ENCODE measurements at places on chromosomes 12 and 14.

DNA sequence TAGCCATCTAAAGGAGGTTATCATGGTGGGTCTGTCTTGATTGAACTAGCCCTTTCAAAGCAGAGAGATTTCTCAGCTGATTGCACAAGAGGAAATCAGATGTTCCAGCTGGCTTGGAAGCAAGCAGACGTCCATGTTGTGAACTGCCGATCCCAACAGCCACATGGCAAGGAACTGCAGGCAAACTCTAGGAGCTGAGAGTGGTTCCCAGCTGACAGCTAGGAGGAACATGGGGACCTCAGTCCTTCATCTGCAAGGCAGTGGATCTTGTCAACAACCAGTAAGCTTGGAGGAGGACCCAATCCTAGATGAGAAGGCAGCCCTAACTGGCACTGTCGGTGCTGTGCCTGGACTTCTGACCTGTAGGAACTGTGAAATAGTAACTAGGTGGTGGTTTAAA, 7.7 kb downstream of the ACVR1B start:
- no peak for DNase-seq

DNA sequence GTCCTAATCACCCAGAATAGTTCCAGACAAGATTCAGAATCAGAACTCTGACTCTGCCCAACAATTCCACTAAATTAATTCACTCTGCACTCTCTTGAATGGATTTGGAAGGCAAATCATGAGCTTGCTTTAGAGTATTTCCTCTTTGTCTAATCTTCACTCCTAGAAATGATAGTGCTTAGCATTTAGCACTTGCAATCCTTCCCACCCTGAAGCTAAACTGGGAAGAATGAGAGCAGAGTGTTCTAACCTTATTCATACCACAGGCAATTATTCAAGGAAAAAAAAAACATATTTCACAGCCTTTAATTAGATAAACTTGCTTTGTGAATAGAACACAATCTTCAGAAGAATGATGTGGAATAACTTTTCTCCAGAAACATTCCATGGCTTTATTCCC, 264.6 kb downstream of the PAWR start:
- no peak for DNase-seq

DNA sequence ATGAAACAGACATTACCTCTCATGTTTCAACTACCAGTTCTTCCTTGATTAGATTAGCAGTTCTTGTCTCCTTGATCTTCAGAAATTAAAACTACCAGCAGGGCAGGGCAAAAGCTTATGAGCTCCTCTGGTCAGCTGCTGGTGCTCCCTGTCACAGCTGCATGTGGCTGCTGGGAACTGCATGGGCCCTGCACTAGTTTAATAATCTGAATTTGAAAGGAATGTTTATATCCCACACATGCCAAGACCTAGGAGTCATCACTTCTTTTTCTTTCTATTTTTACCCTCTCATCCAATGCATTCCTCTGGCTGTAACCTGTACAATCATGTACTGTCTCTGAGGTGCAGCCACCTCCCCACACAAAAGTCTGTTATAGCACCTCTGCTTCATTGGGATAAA, 73.9 kb downstream of the ARMH4 start:
- no peak for DNase-seq

DNA sequence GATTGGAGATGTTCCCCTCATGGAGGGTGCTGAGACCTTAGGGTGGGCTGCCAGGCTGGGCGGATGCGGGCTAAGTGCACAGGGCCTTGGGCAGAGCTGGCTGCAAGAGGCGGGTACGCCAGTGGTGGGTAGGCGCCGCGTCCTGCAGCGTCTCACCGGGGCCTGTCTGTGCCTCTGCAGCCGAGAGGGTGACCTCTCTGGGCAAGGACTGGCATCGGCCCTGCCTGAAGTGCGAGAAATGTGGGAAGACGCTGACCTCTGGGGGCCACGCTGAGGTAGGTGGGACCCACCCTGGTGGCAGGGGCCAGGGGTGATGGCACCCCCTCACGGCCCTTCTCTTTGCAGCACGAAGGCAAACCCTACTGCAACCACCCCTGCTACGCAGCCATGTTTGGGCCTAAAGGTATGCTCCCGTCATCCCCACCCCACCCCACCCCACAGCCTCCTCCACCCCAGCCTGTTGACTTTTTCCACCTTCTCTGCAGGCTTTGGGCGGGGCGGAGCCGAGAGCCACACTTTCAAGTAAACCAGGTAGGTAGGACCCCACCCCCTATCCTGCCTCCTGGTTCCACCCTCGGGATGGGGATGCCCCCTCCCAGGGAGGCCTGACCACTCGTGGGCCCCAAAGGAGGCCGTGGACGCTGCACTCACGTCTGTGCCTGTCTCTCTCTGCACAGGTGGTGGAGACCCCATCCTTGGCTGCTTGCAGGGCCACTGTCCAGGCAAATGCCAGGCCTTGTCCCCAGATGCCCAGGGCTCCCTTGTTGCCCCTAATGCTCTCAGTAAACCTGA, 1.5 kb downstream of the CRIP1 start:
- peak; percentile 54 for DNase-seq

DNA sequence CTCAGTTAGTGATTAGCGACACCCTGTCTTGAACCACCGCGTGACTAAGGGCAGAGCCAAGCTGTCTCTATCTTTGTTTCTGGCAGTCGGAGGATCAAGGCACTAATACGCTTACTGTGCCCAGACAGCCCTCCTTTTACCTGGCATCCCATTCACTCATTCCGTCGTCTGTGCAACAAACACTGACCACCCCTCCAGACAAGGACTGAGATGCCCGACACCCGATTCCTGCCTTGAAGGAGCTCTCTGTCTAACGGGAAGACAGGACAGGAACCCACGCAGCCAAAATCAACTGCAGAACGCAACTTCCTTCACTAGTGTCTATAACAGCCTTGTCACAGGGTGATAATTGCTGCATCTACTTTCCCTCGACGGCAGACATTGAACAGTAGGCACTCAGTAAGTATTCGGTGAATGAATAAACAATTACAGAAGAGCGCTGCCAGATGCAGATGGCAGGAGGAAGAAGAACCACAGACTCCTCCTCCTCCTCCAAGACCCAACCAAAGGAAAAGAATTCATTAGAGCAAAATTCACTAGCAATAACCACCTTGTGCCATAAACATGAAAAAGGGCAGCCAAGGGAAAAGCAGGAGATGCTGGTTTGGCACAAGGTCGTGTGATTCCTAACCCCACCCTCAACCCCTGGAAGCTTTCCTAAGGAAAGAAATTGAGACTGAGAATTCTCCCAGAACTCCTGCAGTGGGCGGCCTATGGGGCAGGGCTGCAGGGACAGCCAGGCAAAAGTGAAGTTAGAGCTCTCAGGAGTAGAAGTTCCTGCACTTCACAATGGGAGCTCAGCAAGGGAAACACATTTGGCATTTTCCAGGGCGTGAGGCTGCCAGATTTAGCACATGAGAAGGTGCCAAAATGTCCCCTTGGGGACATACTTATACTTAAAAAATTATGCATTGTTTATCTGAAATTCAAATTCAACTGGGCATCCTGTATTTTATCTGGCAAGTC, 186.6 kb upstream of the DIO3 start:
- DNase-seq, result no peak

DNA sequence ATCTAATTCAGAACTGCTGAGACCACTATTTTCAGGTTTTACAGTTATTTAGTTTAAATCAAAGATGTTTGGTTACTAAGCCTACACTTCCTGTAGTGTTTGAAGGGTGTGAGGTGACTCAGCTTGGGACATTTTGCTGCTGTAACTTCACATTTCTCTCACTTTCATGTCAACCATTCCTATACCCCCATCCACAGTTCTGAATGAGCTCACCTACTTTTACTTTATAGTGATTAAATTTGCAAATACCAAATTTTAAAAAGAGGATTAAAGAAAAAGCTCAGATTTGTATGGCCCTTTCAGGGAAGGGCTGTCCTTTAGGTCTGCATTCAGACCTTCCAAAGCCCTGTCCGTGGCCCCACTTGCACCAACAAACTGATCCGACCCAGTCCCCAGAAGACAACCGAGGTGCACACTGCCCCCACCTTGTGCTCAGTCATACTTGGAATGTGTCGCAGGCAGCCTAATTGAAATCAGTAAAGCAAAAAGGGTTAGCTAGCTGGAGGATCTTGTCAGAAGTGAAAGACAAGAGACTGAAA, 174.4 kb downstream of the MON2 start:
- DNase-seq, result peak; percentile 68

DNA sequence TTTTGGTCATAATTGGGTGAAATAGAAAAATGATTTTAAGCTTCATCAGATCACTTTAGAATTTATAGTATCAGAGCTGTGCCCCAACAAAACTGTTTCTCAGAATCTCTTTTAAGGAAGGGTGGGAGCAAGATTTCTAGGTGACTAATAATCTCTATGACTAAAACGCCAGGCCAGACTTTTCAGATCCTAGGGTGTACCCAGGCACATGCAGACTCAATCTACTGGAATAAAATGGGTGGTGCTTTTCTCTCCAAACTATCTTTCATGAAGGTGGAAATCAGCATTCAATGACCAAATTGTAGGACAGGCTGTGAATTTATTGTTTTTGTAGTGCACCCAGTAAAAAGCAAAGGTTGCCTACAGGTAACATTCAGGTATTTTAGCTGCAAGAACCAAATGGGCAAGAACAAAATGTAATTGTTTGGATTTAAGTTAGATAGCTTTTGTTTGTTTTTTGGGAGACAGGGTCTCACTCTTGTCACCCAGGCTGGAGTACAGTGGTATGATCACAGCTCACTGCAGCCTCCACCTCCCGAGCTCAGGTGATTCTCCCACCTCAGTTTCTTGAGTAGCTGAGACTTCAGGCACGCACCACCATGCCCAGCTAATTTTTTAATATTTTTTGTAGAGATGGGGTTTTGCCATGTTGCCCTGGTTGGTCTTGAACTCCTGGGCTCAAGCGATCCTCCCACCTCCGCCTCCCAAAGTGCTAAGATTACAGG, 49.5 kb downstream of the PPP2R5C start:
- DNase-seq, result peak; percentile 25

DNA sequence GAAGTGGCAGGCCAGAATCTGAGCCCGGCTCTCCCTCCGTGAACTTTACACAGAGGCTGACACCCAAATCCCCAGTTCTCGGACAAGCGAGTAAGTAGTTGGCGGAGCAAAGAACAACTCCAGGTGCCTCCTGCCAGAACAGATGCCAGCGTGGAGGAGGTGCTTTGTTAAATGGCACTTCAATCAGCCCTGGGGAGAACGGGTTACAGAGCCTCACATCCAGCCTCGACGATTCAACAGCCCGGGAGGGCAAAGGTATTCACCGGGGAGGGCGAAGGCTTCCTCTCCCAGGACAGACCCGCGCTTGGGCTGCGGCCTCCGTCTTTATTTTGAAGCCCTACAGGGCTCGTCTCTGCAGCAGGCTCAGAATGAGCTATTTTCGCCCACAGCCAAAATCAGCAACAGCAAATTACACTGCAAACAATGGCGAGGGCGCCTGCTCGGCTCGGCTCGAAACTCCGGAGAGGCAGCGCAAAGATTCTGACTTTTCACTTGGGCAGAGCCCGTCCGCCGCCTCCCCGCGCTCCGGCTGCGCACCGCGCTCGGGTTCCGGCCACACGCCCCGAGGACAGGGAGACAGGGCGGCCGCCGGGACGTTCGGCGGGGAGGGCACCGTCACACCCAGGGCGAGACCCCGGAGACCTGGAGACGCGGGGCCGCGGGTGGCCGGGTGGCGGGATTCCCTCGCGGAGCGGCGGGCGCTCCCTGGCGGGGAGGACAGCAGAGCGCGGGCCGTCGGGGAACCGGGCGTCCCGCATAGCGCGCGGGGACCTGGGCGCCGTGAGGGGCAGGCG, 811 bp downstream of the TMCC3 start:
- peak; percentile 46 for DNase-seq

DNA sequence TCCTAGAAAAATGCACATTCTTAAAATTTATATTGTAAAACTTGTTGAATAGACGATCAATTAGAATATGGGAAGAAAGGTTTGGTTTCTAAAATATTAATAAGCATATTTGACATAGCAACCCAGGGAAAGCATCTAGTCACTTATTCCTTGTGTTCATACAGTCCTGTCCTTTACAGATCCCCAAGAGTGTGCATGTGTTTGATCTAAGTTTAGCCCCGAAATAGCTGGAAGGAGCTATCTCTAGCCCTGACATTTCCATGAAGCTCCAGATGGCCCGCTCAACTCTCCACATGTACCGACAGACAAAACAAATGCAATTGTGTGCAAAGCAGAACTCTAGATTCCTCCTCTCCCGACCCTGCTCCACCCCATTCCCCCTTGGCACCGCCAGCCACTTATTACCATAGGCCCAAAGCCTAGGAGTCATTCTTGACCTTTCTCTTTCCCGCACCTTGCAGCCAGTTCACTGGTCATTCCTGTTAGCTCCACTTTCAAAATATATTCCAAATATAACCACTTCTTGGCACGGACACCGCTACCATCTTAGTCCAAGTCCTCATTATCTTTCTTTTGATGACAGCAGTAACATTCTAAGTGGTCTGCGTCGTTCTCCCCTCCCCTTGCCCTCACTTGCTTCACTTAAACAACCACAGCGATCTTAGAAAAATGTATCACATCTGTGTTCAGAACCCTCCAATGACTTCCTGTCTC, 45.4 kb upstream of the GZMB start:
- DNase-seq, result no peak

DNA sequence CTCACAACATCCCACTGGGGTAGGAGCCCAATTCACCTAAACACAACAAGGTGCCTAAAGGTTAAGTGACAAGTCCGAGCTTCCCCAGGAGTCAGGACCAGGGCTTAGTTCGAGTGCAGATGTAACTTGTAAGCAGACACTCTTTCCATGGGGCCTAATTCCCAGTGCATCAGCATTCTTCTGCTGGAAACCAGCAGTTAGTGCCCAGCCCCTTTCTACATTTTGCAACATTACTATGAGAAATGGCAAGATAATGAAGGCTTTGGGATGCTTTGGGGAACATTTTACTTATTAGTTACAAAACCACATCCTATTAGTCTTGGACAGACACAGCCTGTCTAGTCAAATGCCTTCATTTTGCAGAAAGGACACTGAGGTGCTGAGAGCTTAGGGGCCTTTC, 179.8 kb downstream of the CALM1 start:
- DNase-seq, result no peak

DNA sequence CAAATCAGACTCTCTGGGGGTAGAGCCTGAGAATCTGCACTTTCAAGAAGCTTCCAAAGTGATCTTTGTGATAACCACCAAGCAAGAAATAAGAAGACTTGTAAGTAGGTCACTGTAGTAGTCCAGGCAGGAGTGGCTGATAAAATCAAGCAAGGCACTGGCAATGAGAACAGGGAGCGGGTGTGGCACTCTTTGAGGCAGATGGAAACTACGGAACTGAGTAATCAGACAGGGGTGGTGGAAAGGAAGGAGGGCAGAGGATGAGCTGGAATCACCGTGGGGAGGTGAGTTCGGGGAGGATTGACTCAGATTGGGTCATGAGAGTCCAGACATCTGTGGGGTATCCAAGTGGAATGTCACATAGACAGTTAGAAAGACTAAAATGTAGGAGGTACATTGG, 44.4 kb upstream of the PLXNC1 start:
- no peak for DNase-seq

GRCh38 chr12:28767836-28768348, 381.2 kb upstream of the FAR2 start:
- no peak for DNase-seq

- DNase-seq, result peak; percentile 51
These were observed 67.8 kb upstream of the CAPRIN2 start for GRCh38 chr12:30822385-30823155.

DNA sequence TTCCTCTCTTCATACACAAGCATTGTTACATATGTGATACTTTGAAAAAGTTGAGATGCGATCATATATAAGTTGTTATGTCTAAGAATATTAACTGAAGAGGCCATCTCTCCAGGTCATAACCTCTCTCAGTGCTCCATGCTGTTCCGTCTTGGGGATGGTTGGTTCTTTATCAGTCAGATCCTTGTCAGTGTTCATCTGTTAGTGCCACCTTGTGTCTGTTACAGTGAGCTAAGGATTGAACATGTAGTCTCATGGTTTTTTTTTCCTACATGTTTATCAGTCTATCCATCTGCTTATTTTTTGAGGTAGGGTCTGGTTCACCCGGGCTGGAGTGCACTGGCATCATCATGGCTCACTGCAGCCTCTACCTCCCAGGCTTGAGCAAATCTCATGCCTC, 30.5 kb downstream of the EP400 start:
- no peak for DNase-seq

All from activated CD4-positive, alpha-beta T cell treated with anti-CD3 and anti-CD28 coated beads for 36 hours (primary cell).